ENCODE measurements at places on chromosomes 11 and 22.

- DNase-seq: no peak
Measured at GRCh38 chr22:45292731-45293442, 8.1 kb downstream of the UPK3A start.

DNA sequence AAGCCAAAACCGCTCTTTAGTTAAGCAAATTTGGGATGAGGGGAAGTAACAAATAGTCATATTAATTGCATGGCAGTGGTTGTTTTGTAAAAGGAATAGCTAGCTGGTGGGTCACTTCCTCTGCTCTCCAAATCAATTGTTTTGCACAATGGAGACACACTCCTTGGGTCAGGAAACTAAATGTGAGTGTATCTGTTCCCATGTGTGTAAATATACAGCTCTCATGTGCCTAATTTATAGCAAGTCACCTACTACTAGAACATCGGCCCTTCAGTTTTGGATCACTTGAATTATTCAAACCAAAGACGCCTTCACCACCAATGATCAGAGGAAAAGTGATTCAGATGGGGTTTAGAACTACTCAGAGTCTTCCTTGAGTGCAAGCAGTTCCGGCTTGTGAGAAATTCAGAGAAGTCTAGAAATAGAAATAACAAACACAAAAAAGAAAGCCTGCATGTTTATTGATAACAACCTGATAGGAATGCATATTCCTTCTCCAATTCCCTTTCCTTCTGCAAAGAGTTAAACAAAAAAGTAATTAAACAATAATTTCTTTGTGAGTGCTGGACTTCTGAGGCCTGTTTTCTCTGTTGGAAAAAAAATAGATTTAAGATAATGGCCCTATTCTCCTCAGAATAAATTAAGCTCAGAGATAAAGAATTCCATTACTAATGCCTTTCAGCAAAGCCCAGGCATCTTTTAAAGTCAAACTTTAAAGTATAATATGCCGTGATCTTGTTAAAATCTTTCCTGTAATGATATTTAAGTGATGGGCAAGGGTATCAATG lies 100.4 kb downstream of the KIRREL3 start:
- DNase-seq: no peak

DNA sequence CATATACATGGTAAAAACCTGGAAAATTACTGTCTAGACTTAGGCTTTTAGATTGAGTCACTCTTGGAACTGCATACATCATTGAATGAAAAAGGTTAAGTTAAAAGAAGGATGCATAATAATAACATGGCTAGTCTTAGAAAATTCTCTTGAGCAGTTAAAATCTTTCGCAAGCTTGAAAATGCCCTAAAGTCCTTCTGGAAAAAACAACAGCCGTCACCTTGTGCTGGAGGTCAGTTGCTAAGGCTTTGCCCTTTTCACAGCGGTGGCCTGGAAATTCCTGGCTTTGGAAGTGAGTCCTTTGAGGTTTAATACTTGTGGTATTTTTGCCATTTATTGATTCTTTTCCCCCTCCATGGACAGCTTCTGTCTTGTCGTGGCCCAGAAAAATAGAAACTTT lies 17.4 kb upstream of the FBLN1 start:
- no peak for DNase-seq

GRCh38 chr11:64021757-64022093 lies 14.0 kb upstream of the FLRT1 start:
- no peak for DNase-seq

- DNase-seq: peak; percentile 86
Measured at GRCh38 chr11:46315033-46315738, 32.1 kb upstream of the DGKZ start.

- DNase-seq: no peak
Measured at GRCh38 chr11:96474263-96474662, 84.5 kb downstream of the JRKL start.

GRCh38 chr11:35971841-35972422 lies 28.1 kb downstream of the LDLRAD3 start:
- DNase-seq: no peak

GRCh38 chr11:29183301-29183700 lies 833.5 kb downstream of the KCNA4 start:
- no peak for DNase-seq

DNA sequence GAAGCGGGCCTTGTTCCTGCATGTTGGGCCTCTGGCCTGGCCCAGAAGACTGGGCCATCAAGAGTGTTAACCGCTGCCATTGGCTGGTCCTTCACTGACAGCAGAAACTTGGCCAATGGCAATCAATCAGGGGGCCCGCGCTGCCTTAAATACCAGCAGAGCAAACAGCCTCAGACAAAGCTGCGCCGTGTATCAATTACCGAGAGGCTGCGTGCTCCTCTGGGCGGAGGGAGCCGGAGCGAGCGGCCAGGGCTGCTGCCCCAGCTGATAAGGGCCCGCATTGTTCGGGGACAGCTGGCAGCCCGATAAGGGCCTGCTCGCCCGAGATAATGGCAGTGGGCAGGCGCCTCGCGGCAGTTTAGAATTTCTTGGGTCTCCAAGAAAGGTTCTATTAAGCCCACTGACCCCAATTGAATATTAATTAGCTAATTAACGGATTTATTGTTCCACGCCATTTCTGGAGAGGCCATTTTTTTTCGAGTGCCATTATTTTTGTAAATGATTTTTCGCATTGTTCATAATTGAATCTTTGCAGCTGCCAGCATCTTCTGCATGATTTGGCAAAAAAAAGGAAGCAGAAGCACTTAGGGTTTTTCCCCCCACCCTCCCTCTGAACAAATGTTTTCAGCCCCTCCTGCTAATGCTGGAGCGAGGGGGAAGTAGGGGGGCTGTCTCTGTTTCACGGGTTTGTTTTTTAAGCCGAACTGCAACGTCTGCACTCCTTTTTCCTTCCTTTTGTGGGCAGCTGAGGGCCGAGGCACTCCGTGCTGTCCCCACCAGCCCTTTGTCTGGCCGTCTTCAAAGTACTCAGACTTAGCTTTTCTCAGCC lies 37.6 kb upstream of the RIC3 start:
- peak; percentile 42 for DNase-seq

DNA sequence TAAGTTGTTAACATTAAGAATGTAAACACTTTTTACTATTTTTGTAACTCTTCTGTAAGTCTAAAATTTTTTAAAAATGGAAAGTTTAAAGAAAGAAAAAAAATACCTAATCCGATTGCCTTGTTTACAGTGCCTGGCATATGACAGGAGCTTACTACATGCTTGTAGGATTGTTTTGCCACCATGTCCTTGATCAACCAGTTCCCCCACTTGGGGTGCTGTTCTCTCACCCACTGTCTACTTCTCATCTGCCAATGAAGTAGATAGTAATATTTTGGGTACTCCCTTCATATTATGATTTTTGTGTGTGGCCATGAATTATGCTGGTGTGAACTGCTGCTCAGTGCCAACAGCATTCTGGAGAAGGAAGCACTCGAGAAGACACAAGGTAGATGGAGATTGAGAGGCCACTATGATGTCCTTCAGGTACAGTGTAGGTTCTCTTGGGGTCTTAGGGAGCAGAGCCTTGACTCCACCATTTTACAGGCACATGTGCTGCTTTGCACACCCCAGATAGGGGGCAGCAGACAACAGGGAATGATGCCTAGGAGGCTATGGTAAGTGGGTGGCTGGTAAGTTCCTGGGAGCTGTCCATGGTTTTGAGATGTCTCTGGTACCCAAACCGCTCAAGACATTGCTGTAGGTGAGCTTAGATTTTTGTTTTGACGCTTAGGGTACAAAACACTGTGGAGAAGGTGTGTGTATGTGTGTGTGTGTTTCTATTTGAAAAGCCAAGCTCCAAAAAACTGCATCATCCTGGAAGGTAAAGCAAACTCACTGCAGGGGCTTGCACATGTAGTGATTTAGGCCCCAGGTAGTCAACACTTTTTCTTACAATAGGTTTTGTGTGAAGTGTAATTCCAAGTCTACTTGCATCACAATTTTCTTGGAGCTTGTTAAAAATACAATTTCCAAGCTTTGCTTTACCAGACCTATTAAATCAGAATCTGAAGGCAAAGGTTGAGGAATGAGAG lies 494.5 kb upstream of the LARGE1 start:
- peak; percentile 0 for DNase-seq

- DNase-seq: peak; percentile 74
Measured at GRCh38 chr22:23315341-23315917, 135.1 kb downstream of the BCR start.

- no peak for DNase-seq
Measured at GRCh38 chr11:87125257-87125656, 87.5 kb downstream of the TMEM135 start.

DNA sequence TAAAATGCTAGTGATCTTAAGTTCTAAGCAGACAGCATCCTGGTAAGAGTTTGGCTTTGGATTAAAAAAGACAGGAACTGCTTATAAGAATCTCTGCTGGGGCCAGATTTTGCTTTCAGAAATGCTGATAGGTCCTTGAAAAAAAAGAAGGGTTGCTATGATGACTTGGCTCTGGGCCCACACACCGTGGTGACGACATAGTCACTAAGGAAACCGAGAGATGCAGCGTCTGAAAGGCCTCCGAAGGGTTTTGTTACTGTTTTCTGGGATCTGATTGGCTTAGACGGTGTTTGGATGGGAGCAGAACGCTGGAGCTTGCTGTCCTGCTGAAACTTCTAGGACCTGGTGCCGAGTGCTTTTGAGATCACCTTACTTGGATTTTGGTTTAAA lies 8.4 kb downstream of the FAM118A start:
- peak; percentile 97 for DNase-seq

All from cardiac fibroblast (primary cell).